ENCODE measurements at places on chromosomes 12 and 14.

GRCh38 chr12:75121036-75121705 is 88.5 kb downstream of the KCNC2 start:
- DNase-seq, result no peak

DNA sequence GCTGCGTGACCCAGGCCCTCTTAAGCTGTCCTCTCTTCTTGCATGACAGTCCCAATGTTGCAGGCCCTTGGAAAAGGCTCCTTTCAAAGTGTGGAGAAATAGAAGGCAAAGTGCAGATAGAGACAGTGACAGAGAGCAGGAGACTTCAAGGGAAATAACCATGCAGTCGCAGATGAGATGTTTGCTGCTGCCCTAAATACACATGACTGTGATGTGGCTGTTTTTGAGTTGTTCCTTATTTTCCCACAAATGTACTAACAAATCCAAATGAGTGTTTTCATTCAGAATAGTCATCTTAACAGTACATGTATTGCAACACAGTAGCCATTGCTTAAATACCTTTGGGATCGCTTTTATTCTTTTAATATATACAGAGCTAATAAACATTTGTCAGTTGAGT is 101.6 kb downstream of the SLC15A5 start:
- no peak for DNase-seq

- DNase-seq, result no peak
Measured at GRCh38 chr12:62517887-62518286, 51.3 kb downstream of the MON2 start.

DNA sequence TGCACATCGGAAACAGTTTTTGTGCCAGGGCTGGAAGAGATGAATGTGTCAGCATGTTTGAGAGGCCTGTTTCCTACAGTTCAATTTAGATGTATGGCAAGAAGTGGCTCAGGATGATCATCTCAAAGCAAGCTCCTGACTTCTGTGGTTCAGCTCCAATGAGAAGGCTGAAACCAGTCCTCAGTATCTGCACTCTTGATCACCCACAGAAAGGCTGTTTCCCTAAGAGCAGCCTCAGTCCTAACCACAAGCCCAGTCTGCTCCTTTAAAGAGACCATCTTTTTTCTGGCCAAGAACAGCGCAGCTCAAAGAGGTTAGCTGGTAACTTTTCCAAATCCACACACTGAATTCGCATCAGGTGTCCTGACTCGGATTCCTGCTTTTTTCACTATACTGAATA is 19.2 kb downstream of the CSRP2 start:
- no peak for DNase-seq

DNA sequence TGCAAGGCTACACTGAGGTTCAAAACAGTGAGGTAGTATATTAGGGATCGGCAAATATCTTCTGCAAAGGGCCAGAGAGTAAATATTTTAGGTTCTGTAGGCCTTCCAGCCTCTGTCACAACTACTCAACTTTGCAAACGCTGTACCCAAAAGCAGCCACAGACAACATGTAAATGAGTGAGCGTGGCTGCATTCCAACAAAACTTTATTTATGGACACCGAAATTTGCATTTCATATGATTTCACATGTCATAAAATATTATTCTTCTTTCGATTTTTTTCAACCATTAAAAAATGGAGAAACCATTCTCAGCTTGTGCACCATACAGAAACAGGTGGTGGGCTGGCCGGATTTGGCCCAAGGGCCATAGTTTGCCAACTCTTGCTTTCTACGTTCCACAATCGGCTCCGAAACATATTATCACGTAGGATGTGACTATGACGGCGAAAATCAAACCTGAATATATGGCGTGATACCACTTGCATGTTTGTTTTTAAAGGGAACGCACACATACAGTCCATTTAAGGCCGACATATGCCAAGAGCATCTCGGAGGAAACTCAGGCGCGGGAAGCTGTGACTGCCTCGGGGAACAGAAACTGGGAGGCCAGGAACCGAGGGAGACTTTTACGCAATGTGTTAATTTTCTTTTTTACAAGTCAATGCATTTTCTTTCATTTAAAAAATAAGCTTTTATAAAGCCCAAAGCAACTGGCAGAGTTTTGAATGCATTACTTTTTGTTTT is 7.1 kb downstream of the NCOR2 start:
- DNase-seq, result no peak

GRCh38 chr14:59251811-59252771 is 63.6 kb downstream of the DAAM1 start:
- DNase-seq, result no peak

DNA sequence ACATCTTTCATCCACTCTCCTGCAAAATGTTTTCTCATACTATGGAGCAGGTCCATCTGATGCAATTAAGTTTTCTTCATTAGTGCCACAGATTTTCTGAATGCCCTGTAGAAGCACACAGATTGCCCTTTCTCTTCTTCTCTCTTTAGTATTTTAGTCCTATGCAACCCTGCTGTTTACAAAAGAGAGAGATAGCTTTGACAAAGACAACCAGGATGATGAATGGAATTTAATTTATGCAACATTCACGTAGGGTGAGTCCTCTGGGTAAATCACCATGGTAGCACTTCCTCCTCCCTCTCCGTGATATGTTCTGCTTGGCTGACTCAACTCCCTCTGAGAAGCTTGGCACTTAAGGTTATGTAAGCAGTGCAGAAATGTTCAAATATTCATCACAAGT is 400.9 kb upstream of the PDE3A start:
- DNase-seq, result no peak

GRCh38 chr14:70189456-70190077 is 816 bp upstream of the SLC8A3 start:
- DNase-seq, result no peak

DNA sequence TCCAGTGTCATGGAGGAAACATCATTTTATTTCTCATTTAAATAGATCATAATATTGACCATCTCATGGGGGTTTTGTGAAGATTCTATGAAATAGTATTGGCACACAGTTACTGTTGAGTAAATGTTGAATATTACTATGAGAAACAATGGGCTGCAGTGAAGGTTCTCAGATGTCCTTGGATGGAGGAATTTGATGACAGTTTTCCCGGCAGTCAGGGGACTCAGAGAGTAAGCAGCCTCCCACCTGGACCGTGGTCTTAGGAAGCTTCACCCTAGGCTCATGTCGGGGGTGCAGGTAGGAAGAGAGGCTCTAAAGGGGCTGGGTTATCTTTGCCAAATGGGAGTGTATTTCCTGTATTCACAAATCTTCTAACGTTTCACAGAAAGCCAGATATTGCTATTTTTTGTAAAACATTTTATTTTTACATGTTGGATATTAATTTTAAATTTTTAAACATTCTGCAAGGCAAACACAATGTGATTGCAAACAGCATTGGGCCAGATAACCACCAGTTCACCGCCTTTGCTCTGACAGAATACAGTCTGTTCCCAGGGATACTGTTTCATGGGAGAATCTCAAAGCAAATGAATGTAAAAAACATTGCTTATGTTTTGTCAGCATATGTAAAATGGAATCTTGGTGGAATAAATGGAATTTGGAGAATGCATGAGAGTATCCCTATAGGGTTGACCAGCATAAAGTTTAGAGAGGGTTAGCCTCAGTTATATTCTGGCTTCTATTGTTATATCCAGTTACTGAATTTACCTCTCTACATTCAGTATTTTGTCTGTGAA is 380.8 kb upstream of the TMEM132C start:
- no peak for DNase-seq

DNA sequence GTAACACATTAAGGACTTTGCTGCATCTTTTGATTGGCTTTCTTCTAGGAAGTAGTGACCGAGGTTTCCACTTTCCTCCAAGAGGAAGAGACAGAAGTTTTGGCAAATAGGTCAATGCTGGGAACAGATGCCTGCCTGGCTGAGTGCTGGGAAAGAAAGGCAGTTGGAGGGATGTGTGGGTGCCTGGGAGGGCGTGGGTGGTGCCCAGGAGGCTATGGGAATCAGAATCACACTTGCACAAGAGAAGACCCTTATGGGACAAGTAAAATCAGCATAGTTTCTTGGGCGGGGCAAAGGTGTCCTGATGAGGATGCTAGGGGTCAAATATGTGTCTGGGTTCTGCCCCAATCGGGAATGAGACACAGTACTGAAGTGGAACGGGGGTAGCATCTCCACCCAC is 906 bp upstream of the ACADS start:
- no peak for DNase-seq

DNA sequence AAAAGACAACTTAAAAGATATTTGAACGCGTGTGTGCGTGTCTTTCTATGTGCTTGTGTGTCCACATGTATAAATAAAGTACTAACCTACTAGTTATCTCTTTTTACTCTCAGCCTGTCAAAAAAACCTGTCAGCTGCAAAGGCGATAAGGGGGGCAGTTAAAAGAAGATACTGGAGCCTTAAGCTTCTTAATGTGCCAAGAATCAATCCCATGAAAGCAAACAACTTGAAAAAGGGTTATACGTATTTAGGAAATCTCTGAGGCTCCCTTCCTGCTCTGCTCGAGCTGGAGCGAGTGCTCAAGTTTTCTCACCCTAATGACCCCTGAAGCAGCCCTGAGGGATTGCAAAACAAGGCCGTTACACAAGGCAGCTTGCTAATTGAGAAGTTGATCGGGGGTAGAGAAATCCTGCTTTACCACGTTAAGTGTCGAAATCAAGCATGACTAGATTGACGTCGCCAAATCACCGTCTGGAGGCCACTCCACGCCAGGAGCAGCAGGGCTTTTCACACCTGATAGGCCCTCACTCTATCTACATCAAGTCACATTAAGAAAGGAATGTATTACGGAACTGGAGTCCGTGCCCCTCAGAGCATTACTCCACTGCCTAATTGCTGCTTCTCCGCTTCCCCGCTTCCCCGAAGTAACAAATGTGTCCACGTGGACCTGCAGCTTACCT is 32.4 kb downstream of the LMO3 start:
- no peak for DNase-seq

- DNase-seq, result no peak
Measured at GRCh38 chr12:103820881-103821489, 20.0 kb downstream of the NT5DC3 start.

DNA sequence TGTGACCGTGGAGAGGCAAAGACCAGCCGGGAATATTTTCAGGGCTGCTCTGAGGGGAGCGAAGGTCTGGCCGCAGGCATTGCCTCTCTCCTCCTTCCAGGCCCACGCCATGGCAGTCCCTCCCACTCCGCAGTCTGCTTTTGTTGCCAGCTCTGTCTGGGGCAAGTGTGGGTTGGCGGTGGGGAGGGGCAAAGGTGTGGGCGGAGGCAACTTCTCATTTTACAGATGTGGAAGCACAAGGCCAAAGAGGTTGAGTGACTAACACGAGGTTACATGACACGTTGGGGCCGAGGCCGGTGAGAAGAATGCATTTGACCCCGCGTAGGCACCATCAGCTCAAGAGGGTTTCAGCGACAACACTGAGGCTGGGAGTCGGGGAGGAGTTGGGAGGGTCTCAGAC is 6.1 kb upstream of the FAIM2 start:
- no peak for DNase-seq

- DNase-seq, result peak; percentile 51
Measured at GRCh38 chr14:104399432-104400155, 180.0 kb upstream of the C14orf180 start.

- peak; percentile 68 for DNase-seq
Measured at GRCh38 chr12:39620659-39621658, 1.4 kb upstream of the ABCD2 start.

DNA sequence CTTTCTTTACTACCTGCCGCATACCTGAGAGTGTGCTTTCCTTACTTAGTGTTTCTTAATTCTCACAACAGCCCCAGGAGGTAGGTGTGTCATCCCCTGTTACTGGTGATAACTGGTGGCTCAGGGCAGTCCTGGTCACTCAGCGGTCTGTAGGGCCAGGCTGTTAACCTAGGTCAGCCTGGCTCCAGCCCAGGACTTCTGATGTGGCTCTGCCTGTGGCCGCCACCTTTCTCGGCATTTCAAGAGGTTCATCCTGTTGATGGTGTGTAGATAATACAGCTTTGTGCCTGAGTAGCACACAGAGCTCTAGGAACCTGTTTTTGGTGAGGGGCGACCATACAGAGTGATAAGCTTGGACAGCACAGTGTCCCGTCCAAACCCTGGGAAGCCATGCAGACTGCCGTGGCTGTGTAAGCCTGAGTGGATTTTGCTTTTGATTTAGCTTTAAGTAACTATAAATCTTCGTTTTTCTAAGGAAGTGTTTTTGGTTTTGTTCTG is 11.9 kb upstream of the DNAH10 start:
- DNase-seq, result no peak

GRCh38 chr12:644303-644639 is 19.0 kb downstream of the NINJ2 start:
- no peak for DNase-seq

- DNase-seq, result no peak
Measured at GRCh38 chr12:99910342-99910741, 74.4 kb downstream of the ANKS1B start.

DNA sequence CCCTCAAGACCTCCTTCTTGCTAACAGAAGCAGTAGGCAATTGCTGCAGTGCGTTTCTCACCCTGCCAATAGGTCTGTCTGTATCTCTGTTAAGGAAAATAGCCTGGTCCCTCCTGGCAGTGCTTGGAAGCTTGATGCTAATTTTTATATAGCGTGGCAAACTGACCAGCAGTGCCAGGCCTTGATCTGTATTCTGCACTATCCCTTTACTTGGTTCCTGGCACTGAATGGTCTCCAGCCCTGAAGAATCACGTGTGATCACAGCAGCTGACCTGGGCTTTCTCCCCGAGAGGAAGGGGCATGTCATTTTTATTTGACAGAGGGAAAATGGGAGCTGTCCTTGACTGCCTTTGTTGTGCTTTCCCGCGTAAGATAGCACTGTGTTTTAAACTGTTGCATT is 48.7 kb upstream of the TRAF3 start:
- no peak for DNase-seq

DNA sequence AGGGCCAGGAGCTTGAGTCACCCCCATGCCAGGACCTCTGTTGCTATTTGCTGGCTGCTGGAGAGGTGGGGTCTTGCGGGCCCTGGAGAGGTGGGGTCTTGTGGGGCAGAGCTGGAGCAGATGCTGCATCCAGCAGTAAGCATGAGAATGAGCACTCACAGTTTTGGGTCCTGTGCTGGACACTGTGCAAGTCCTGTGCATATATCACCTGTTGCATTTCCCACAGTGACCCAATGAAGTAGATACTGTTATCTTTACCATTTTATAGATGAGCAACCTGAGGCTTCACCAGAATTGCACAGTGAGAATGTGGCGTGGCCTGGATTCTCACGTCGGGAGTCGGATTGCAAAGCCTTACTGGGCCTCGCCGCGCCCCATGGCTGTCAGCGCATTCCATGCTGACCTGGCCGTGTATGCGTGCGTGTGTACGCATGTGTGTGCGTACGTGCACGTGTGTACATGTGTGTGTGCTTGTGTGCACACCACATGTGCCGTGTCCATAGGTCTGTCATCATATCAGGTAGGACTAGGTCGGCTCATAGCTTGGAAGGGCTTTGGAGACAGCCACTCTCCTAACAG is 12.0 kb downstream of the COA8 start:
- no peak for DNase-seq

GRCh38 chr12:111692575-111693210 is 6.8 kb downstream of the ACAD10 start:
- no peak for DNase-seq

DNA sequence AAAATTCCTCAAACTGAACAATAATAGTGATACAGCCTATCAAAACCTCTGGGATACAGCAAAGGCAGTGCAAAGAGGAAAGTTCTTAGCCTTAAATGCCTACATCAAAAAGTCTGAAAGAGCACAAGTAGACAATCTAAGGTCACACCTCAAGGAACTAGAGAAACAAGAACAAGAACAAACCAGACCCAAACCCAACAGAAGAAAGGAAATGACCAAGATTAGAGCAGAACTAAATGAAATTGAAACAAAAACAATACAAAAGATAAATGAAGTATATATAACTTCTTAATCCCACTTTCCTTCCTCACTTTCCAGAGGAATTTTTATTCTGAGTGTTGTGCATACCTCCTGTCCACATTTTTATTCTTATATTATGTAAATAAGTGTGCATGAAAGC is 192.0 kb downstream of the FUT8 start:
- no peak for DNase-seq

Measured in CD4-positive, alpha-beta T cell treated with Interleukin-10 for 1 hour (primary cell).